ENCODE measurements at places on chromosomes 11 and 22. TPM values are rescaled to one million over a fixed set of nuclear protein-coding genes. Genes with fewer than 3 reads are reported as not detected.
A peak's percentile ranks its signal among the peaks of the same experiment; 100 is the strongest.

DNA sequence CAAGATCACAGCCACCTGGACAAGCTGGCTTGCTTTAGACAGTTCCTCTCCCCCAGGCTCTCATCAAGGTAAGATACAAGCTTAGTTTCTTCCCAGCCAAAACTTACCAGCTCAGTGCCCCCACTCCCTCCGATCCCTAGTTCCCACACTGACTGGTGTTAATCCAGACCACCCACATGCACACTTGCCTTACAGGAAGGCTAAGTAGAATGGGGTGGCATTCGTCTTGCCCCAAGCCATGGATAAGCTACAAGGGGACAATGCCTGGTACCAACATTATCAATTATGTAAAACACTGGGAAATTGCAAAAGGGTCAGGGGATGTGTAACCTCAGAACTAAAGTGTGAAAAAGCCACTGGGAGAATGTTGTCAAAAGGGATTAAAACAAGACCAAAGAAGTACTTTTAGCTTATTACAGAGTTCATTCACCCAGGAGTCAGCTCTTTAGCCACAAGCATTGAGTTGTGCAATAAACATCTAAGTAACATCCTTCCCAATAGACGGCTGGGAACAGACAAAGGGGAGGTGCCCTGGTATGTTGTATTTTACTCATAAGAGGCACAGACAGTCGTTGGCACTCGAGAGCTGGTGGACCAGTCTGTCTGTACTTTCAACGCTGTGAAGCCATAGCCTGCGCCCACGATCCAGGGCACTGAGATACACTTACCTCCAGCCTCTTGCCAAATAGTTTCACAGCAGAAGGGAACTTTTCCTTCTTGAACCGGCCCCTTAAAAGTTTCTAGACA lies 1.1 kb downstream of the DHCR7 start:
- DNase-seq, result no peak

- DNase-seq, result no peak
These were observed 9.3 kb downstream of the KCNJ5 start for GRCh38 chr11:128900468-128900867.

GRCh38 chr11:58292017-58292416 lies 24.0 kb upstream of the OR10W1 start:
- no peak for DNase-seq

DNA sequence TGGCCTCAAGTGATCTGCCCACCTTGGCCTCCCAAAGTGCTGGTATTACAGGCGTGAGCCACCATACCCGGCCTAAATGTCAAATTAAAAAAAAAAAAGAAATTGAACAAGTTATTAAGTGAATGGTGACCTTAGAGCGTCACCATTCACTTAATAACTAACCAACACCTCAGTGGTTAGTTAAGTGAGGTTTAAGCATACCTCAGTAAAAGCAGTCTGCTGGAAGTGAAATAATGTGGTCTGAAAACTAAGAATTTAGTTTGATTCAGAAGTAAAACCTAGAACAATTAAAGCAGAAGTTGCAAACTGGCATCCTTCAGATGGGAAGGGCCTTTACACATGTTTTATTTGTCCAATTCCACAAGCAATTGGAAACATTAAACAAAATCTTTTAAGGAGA lies 71.5 kb downstream of the FCHSD2 start:
- DNase-seq, result no peak

- DNase-seq, result peak; percentile 77
These were observed 54.4 kb downstream of the TRAF6 start for GRCh38 chr11:36455658-36456111.

GRCh38 chr11:65553301-65554001 lies 4.7 kb downstream of the LTBP3 start:
- no peak for DNase-seq

DNA sequence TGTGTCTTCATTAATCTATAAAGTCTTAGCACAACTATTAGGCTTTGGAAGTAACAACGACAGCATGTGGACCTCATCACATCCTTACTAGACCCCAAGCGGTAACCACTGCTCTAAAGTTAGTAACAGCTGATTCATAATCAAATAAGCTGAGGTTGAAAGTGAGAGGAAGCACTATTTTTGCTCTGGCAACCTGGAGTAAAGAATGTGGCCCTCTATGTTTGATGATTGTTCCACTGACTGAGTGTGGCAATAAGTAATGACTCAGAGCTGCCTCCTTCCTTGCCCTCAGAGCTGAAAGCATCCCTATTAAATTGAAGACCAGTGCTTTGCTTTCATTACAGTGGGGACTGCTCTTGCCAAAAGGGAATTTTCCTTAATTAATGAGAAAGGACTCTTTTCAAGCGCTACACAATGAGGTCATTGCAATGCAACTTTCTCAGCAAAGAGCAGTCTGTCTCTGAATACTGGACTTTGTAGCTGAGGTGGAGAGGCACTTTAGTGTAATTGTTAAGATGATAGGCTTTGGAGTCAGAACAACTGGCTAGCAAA lies 906.1 kb upstream of the RAG2 start:
- DNase-seq, result no peak

- no peak for DNase-seq
These were observed 32.6 kb downstream of the APOL1 start for GRCh38 chr22:36285545-36285944.

DNA sequence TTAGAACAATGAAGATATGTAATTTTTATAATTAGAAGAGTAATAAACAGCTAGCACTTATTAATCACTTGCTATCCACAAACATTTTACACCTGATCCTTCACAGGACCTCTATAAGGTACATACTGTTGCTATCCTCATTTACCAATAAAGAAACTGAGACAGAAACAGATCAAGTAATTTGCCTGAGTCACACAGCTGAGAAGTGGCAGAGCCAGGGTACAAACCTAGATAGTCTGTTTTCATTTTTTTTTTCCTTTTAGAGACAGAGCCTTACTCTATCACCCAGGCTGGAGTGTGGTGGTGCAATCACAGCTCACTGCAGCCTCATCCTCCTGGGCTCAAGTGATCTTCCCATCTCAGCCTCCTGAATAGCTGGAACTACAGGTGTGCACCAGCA lies 71.8 kb upstream of the PTH start:
- DNase-seq, result no peak

DNA sequence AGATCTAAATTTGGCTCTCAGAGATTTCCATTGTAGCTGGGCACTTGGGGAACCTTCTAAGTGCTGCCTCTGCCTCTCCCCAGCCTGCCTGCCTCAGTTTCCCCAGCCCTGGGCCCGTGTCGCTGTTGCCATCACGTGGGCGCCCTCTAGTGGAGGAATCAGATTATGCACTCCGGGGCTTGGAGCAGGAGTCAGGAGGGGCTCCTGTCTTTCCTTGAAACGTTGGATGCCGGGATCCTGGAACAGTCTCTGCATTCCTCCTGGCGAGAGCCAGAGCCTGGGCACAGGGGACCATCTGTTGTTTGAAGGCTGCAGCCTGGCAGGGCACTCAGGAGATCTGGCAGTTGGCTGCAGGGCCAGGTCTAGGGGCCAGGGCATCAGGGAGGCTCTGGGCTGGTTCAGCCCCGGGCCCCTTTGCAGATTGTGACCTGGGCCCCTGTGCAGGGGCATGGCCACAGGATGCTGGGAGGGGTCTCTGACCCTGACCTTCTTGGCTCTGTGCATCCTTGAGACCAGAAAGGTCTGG lies 71.6 kb downstream of the LRP5 start:
- peak; percentile 51 for DNase-seq

- DNase-seq, result no peak
These were observed 15.1 kb upstream of the GLYATL1 start for GRCh38 chr11:58924230-58924629.

- DNase-seq, result no peak
These were observed 5.2 kb downstream of the UPB1 start for GRCh38 chr22:24500277-24500820.

The CD59 gene
- polyA plus RNA-seq, result 213 TPM

The CCDC116 gene
- polyA plus RNA-seq, result 0.93 TPM

The SYT12 gene
- polyA plus RNA-seq, result 0.10 TPM

The ALDH3B1 gene
- 17.4 TPM for polyA plus RNA-seq

The PARVG gene
- 3.6 TPM for polyA plus RNA-seq

The CD3D gene
- polyA plus RNA-seq, result 1.4 TPM

The NLRP14 gene
- polyA plus RNA-seq, result 0.15 TPM
